ENCODE measurements at places on chromosomes 3 and 15.
A peak's percentile ranks its signal among the peaks of the same experiment; 100 is the strongest.

- no peak for DNase-seq
Observed at GRCh38 chr15:77527831-77528231, 104.9 kb downstream of the LINGO1 start.

DNA sequence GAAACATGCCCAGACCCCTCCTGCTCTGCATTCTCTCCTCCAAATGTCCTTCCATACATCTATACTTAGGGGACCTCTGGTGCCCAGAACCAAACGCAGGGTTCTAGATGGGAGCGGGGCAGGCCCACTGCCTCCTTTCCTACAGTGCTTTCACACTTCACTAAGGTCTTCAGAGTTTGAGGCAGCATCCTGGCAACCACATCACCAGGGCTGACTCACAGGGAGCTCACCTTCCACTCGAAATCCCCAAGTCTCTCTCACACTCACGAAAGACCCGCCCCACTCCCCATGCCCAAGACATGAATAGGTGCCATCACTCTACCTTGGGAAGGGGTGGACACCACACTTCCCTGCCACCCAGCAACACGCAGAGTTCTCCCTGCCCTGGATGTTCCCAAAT is 18.9 kb downstream of the HOMER2 start:
- no peak for DNase-seq

DNA sequence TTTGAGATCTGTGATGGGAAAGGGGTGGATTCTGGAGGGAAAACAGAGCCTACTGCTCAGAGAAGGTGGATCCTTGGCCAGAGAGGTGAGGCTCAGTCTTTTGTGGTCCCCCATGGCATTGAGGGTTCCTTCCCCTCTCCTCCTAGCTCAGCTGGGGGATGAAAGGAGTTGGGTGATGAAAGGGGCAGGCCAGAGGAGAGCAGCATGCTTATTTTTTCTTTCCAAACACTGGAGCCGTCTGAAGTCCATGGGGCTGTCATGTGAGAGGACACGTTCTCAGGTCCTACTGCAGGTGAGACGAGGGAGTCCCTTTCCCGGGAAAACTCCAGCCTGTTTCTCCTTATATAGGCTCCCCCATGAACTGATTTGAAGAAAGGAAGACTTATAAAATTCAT is 71.4 kb downstream of the SCN5A start:
- no peak for DNase-seq

DNA sequence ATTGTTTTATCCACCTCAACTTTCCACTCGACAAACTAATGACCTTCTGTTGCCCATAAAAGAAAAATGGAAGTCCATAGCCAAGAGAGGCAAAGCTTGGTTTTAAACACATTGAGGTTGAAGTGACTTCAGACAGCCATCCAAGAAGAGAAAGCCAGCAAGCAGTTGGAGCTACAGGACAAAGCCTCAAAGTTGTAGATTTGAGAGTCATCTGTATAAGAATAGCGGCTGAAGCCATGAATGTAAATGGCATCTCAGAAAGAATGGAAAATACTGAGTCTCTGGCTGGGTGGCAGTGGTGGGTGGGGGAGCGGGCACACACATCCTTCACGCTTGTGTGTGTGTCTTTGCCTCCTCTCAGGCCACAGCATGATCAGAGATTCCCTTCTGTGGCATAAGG is 124.1 kb upstream of the CHRM5 start:
- DNase-seq = no peak

- DNase-seq = no peak
Observed at GRCh38 chr3:160171813-160172212, 53.4 kb upstream of the C3orf80 start.

- no peak for DNase-seq
Observed at GRCh38 chr3:37170060-37170459, 4.3 kb downstream of the LRRFIP2 start.

- DNase-seq = no peak
Observed at GRCh38 chr3:151567477-151567876, 106.6 kb upstream of the IGSF10 start.

- no peak for DNase-seq
Observed at GRCh38 chr3:82087958-82088357, 326.5 kb upstream of the GBE1 start.

- no peak for DNase-seq
Observed at GRCh38 chr3:183815563-183815940, 9.8 kb downstream of the MAP6D1 start.

DNA sequence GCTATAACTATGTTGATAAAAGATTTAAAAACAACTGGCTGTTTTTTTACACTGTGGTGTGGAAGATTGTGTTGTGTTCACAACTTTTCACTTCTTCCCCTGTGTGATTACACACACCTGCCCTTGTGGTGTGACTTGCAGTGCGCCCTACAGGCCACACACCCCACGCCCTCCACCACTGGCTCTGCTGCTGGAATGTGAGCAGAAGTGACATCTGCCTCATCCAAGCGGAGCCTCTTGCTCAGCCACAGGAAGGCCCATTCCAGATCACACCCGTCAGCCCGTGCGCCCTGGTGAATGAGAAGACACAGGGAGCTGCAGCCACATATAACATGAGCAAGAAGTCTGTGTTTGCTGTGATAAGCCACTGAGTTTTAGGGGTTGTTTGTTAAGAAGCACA is 7.0 kb downstream of the CCR2 start:
- DNase-seq = no peak

DNA sequence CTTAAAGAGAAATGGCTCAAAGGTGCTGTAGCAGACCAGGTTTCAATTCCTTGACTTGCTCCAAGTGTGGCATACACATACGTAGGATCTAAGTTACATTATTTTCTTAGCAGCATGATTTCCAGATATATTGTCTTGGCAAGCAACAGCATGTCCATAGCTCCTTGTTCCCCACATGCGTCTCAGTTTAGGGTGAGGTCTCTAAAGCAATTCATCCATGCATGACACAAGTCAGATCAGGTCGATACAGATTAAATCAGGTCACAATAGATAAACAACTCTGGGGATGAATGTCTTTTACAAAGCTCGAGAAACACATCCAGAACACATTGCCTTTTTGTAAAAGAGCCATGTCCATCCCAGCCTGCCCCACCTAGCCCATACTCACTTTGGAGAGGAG is 108.9 kb upstream of the ABHD17C start:
- no peak for DNase-seq

GRCh38 chr15:47473832-47474231 is 243.5 kb upstream of the SEMA6D start:
- DNase-seq = peak; percentile 66

GRCh38 chr3:156509189-156510174 is 45.4 kb downstream of the SSR3 start:
- peak; percentile 57 for DNase-seq

- no peak for DNase-seq
Observed at GRCh38 chr3:32282578-32283154, 44.2 kb downstream of the CMTM8 start.

GRCh38 chr3:164007765-164008164 is 1070.5 kb downstream of the SI start:
- DNase-seq = no peak

DNA sequence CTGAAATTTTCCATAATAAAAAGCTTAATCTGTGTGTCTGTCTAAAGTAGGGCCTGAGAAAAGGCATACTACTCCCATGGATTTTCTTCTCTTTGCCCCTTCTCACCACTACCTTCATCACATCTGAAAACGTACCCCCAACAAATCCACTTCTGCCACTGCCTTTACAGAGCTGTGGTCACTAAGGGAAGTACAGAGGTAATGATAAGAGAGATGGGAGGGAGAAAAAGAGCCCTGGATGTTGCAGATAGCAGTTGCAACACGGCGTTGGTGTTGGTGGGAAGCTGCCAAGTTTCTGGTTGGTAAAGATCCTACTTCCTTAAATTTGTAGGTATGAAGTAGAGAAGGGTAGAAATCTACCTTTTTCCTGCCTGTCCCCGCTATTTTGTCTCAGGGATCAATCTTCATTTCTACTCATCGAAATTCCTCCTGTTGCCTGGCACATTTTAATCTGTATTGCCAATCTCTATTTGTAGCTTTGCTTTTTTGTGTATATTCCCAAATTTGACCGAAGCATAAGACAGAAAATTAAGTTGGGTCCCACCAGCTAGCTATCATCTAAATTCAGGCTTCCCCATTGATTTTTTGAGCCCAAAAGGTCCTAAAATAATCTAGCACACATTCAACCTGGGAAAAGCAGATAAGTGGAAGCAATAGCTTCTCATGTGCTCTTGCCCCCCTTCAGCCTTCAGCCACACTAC is 102.9 kb downstream of the TFDP2 start:
- no peak for DNase-seq

DNA sequence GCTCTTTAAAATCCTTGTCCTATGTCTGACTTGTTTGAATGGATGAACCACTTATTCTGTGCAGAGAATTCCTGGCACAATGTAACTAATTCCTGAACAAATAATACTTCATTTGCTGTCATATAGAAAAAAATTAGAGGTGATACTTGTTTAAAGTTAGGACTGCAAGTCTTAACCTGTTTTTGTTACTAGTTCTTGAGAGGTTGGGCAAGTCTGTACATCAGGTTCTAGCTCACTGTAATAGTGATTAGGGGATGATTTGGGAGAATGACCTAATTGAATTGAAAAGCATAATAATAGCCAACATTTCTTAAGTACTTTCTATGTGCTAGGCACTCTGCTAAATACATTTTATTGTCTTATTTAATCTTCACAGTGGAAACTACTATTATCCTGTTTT is 49.3 kb downstream of the GMPS start:
- no peak for DNase-seq

- DNase-seq = no peak
Observed at GRCh38 chr3:95265129-95265528, 1202.3 kb downstream of the NSUN3 start.

- peak; percentile 14 for DNase-seq
Observed at GRCh38 chr3:78974181-78974790, 793.5 kb downstream of the ROBO1 start.

GRCh38 chr3:13229273-13229949 is 156.2 kb upstream of the IQSEC1 start:
- DNase-seq = no peak

- no peak for DNase-seq
Observed at GRCh38 chr15:94638183-94638582, 406.8 kb downstream of the MCTP2 start.

GRCh38 chr15:45521596-45522327 is 793 bp downstream of the SLC30A4 start:
- DNase-seq = peak; percentile 19

DNA sequence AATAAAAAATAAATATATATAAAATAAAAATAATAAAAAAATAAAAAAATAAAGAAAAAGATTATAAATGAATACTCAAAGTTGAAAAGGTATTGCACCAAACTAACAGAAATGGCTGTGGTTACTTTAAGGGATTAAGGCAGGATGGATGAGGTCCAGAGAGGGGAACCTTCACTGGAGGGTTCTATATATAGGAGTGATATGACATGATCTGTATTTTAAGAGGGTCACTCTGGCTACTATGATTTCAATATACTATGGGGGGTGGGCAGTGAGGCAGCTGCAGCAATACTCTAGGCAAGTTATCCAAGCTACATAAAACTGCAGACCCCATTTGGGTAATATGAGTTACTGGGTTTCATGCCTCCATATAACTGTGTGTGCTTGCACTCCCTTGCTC is 24.6 kb downstream of the ACAD11 start:
- DNase-seq = no peak

DNA sequence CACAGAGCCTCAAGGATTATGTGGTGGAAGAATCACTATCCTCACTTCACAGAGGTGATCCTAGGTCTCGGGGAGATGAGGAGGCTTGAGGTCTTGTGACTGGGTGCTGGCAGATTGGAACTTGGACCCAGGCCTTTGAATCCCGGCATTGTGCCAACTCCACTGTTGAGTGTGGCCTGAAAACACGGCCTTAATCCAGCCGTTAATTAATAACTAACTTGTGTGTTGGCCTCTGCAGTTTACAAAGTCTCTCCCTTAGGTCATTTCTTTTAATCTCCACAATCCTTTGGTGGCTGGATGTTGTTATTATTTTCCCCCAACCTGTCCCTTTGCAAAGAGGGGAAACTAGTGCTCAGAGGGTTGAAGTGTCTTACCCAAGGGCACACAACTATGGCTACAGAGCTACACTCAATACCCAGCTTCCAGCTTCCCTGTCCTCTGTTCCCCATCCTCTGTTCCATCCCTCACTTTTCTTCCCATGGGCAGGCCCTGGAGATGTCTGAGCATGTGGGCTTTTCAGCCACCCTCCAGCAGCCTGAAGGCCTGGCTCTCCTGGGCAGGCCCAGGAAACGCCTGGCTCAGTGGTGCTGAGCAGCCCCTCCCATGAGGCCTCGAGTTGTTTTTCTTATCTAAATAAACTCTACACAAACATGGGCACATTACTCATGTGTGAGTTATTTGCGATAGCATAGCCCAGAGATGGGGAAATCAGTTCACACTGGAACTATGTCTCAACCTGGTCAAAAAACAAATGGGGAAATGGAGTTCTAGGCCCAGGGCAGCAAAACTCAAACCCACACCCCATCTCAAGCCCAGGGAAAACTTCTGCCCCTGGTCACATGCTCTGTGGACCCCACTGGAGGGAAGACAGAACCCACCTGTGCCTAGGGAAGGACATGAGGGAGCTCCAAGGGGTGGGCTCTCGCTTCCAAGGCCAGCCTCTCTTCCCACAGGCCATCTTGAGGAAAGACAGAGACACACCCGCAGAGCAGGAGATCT is 16.8 kb upstream of the SMAD3 start:
- no peak for DNase-seq

GRCh38 chr15:77549576-77550288 is 83.0 kb downstream of the LINGO1 start:
- DNase-seq = no peak

All from spinal cord (tissue), 10 donors.